ENCODE measurements at places on chromosomes 1 and 21.

GRCh38 chr1:11860587-11860986 lies 1.8 kb upstream of the NPPB start:
- no peak for DNase-seq

DNA sequence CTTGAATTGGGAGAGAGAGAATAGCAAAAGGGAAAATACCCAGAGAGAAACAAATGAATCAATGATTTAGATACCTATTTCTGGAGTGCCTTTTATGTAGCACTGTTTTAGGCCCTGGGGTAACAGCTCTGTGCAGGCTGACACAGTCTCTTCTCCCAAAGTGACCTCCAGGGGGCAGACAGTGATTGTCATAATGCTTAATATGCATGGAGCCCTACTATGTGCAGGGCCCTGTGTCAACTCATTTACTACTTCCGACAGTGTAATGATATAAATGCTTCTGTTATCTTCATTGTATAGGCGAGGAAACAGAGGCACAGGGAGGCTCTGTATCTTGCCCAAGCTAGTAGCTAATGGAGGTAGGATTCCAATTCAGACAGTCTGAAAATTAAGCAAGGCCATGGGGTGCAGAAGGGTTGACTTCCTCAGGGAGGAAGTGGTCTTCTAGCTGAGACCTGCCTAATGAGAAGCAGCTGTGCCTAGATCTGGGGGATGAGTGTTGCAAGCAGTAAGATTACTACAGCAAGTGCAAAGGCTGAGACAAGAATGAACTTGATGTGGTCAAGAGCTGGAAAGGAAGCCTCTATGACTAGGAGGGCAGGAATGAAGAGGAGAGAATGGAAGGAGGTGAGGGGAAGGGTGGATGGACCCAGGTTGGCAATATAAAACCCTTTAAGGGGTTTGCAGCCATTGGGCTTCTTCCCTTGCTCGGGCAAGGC lies 16.2 kb upstream of the SERINC2 start:
- DNase-seq = no peak

- no peak for DNase-seq
Observed at GRCh38 chr1:179770887-179771502, 27.9 kb downstream of the FAM163A start.

- no peak for DNase-seq
Observed at GRCh38 chr1:145891143-145891542, 5.5 kb upstream of the ANKRD35 start.

GRCh38 chr1:56671085-56671484 lies 26.0 kb downstream of the PRKAA2 start:
- no peak for DNase-seq

DNA sequence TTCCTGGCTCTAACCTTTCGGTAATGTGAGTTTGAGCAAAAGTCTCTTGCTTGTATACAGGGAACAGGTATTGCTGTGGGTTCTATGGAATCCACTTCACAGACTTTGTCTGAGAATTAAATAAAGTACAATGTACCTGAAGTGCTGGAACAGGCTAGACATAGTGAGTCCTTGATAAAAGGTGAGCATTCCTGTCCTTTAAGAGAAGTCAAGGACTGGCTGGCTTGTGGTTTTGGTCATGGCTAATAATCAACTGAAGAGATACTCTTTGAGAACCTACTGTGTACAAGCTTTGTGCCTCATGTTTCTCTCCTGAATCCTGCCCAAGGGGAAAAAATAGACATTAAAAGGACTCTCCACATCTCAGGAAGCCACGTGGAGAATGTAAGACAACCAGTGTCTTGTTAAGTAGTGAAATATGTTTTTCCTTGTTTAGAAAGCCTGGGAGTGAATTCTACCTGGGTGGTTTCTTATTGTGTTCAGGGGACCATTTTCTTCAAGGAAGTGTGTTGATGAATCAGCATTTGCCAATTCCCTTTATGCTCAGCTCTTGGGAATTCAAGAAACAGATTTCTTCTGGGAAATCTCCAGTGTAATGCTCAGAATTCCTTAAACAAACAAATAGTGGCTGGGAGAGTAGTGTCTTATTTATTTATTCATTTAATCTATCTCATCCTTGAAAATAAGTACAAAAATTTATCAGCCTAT lies 55.2 kb upstream of the PLD5 start:
- DNase-seq = no peak

- no peak for DNase-seq
Observed at GRCh38 chr21:31908106-31909031, 35.5 kb downstream of the HUNK start.

DNA sequence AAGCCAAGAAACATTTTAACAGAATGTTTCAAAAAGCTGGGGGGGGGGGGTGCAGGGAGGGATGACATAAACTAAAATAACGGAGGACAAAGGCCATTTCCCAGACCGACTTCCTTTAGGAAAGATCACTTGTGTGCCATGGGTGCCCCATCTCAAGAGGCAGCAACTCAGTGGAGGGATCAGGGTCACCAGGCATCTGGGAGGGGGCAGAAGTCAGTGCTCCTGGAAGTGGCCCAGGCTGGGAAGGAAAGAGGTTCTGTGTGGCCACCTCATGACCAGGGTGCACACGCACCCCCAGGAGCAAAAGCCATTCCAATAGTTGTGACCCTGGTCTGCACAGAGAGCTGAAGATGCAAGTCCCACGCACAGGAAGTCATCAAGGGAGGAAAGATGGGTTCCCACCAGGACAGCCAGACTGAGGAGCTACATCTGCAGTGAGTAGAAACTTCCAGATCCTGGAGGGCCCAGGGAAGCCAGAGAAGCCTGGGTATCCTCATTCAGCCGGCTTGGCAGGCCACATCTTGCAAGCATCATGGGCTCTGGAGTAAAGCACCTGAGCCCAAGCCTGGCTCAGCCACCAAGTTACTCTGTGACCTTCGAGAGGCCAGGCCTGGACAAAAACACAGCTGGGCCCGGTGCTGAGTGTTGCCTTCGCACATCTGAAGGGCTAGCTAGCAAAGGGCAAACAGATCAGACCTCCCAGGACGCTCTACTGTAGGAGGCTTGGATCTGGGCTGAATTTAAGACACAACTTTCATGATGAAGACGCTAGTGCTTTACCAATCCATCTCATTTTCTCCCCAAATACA lies 36.0 kb downstream of the NPHP4 start:
- no peak for DNase-seq

DNA sequence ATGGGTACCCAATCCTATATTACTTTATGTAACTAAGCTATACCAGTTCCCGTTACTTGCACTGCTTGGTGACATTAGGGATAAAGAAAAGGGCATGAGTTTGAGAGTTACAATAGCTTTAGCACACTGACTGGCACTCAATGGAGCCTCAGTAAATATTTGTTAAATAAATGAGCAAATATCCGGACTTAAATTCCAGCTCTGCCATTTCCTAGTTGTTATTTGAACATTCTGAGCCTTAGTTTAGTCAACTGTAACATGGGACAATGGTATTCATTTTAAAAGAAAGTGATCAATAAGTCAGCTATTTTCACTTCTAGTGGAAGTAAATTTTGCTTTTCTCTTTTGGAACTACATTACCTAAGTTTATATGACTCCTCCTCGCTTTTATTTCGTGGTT lies 198.7 kb downstream of the ZC3H11B start:
- DNase-seq = no peak

DNA sequence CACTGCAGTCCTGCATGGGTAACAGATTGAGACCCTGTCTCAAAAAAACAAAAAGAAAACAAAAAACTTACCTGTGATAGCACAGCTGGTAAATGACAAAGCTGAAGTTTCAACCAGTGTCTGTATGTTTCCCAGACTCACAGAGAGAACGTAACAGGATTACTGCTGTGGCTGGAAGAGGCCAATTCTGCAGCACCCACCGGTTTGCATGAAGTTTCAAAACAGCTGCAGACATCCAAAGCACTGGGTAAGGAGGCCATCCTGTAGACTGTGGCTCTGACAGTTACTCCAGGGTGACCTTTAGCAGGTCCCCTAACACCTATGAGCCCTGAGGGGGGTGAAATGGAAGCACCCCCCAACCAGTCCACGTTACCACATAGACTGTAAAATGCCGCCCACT lies 7.5 kb downstream of the ID3 start:
- DNase-seq = no peak

- no peak for DNase-seq
Observed at GRCh38 chr21:15063081-15063813, 1.6 kb downstream of the NRIP1 start.

DNA sequence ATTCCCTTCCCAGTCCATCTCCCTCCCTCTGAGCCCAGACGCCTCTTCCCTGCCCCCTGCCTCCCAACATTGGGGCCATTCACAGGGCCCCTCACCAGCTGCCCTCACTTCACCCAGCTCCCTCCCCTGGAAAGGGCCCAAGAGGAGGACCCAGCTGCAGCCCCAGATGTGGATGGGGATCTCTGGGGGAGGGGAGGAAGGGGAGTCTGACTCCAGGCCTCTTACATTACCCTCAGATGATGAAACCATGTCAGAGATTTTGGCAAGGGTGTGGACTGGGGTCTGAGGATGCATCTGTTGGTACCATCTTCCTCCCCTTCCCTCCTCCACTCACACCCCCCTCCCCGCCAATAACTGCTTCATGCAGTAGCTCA lies 1.1 kb upstream of the KIF21B start:
- DNase-seq = peak; percentile 83

GRCh38 chr1:196538473-196538872 lies 69.8 kb downstream of the KCNT2 start:
- no peak for DNase-seq

GRCh38 chr1:35894183-35894582 lies 11.2 kb downstream of the AGO1 start:
- DNase-seq = peak; percentile 25

GRCh38 chr1:163897412-163898155 lies 575.8 kb downstream of the NUF2 start:
- no peak for DNase-seq

DNA sequence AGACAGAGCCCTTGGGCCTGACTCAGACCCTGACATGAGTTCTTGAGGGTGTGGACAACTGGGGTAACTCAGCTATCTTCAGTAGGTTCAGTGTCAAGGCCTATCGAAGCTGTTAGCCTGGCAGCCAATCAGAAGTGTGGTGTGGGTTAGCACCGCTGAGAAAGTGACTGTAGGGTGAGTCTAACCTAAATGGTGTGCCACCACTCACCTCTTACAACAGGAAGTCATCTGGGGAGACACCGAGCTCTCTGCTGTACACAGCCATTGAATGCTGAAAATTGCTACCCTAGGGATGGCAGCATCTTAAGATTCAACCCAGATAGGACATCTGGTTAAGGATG lies 44.6 kb downstream of the RASSF5 start:
- DNase-seq = no peak

GRCh38 chr1:187121661-187122060 lies 292.9 kb downstream of the PLA2G4A start:
- no peak for DNase-seq

GRCh38 chr1:100616121-100616621 lies 78.2 kb downstream of the GPR88 start:
- DNase-seq = peak; percentile 78

- no peak for DNase-seq
Observed at GRCh38 chr1:246434335-246434734, 72.7 kb downstream of the SMYD3 start.

- DNase-seq = no peak
Observed at GRCh38 chr21:26835027-26835713, 10.0 kb downstream of the ADAMTS1 start.

GRCh38 chr1:35683012-35683411 lies 35.7 kb downstream of the C1orf216 start:
- DNase-seq = no peak

- DNase-seq = no peak
Observed at GRCh38 chr1:9435854-9436640, 103.2 kb upstream of the SLC25A33 start.

- no peak for DNase-seq
Observed at GRCh38 chr1:1825217-1825616, 46.9 kb upstream of the NADK start.

DNA sequence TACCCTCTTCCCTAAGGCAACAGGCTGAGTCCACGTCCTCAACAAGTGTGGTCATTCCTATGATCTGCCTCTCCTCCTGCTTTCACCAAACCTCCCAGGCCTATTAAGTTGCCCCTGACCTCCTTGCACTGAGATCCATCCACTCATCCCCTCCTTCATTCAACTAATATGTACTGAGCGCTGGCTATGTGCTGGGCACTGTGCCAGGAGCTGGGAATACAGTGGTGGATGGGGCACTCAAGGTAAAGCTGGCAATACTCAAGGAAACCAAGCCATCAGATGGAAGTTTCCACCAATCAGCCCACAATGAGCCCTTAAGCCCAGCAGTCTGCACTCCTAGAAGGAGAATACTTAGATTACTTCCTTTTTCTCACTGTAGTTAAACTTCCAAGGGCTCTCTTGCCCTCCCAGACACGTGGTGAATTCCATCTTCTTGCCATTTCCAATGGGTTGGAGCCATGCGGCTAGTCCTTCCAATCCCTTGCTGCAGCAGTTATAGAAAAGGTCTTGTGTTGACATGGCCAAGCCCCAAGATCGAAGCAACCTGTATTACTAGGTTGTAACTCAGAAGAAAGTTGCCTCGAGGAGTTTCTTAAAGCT lies 279.9 kb upstream of the RUNX1 start:
- no peak for DNase-seq

DNA sequence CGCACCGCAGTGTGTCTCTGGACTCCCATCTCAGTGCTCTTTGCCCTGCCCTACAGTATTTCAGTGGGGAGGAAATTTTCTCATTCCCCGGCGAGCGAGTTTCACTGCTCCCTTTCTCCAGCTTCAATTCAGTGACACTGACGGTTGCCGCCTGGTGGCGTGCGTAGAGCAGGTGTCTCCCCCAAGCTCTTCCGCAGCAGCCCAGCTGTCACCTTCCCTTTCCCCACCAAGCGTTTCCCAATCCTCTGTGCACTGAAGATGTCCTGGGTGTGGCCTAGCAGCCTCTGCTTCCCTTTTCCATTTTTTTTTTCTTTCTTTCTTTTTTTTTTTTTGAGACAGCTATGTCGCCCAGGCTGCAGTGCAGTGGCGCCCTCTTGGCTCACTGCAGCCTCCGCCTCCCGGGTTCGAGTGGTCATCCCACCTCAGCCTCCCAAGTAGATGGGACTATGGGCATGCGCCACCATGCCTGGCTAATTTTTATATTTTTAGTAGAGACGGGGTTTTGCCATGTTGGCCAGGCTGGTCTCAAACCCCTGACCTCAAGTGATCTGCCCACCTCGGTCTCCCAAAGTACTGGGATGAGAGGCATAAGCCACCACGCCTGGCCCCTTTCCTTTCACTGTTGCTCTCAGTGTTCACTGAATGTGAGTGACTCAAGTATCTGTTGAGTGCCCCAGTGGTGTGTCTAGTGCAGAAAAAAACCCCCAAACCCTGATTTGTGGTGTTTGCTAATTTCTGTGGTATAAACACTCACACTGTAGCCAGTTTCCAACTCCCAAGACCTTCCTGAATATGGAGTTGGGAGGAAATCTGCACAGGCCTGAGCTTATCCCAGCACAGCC lies 30.1 kb downstream of the TNFRSF1B start:
- DNase-seq = no peak

Measured in putamen (tissue), 1 donor.